Gastroesophageal sphincter (tissue), 4 donors: ENCODE measurements at places on chromosomes 2 and 18. TPM values are rescaled to one million over a fixed set of nuclear protein-coding genes. Genes with fewer than 3 reads are reported as not detected.

GRCh38 chr2:232300894-232301387 lies 77.6 kb upstream of the ALPP start:
- ATAC-seq: no peak

DNA sequence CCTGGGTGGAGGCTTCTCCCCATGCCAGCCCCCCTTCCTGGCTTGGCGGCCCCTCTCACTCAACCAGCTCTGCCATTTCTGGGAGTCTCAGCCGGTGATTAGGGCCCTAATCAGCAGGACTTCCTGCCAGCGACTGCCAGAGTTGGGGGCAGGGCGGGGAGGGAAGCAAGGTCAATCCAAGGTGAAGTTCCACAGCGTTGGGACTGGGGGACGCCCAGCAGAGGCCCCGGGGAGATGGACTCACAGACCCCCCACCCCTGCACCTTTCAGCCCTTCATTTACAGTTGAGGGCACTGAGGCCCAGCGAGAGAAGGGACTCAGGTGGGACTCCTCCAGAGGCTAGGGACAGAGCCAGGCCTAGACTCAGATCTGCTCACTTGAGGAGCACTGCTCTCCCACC lies 65.3 kb downstream of the TNS1 start:
- ATAC-seq: no peak

GRCh38 chr18:22302144-22302543 lies 115.6 kb downstream of the CTAGE1 start:
- no peak for ATAC-seq

- ATAC-seq: no peak
Measured at GRCh38 chr2:30894498-30895119, 87.4 kb upstream of the CAPN13 start.

- no peak for ATAC-seq
Measured at GRCh38 chr2:10829299-10829698, 16.7 kb upstream of the PDIA6 start.

SLC23A3 gene
- total RNA-seq: not detected

GRCh38 chr2:238667008-238667407 lies 180.9 kb upstream of the TWIST2 start:
- no peak for ATAC-seq
